ENCODE measurements at places on chromosomes 3 and 15.

GRCh38 chr3:182050932-182051331, 339.2 kb downstream of the SOX2 start:
- DNase-seq: no peak

DNA sequence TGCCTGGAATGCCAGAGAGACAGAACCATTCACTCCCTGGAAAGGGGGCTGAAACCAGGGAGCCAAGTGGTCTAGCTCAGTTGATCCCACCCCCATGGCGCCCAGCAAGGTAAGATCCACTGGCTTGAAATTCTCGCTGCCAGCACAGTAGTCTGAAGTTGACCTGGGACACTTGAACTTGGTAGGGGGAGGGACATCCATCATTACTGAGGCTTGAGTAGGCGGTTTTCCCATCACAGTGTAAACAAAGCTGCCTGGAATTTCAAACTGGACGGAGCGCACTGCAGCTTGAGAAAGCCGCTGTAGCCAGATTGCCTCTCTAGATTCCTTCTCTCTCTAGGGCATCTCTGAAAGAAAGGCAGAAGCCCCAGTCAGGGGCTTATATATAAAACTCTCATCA, 310.7 kb upstream of the DPPA4 start:
- DNase-seq: no peak

DNA sequence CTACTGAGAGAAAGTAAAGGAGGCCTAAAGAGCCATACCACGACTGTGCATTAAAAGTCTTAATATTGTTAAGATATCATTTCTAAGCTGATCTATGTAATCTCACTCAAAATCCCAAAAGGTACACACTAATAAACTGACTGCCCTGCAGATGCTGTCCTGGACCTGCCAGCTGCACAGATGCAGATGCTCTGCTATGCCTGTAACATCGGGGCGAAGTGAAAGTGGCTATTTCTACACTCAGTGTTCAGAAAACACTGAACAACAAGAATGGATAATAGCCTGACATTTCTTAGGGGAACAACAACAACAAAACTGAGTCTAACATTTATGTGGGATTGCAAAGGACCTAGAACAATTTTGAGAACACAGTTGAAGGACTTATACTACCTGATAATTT, 31.9 kb downstream of the RAD18 start:
- DNase-seq: no peak

- DNase-seq: no peak
Measured at GRCh38 chr3:94293793-94294195, 230.9 kb downstream of the NSUN3 start.

DNA sequence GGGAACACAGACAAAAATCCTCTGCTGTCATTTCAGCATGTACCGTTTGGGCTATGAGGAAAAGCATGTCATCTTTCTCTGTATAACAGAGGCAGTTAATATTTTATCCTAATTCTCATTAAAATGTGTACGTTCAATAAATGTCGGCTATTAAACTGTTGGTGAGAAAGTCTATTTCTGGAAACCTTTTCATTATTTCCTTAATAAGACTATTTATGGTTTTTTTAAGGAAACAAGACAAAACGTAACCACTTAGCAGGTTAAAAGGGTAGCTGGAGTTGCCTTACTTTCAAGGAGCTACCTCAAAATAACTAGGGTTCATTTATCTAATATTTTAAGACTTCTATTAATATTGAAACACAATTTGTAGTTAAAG, 1.8 kb upstream of the STT3B start:
- DNase-seq: no peak

Measured in T-cell (primary cell).